ENCODE measurements at places on chromosomes 7 and 10. TPM values are rescaled to one million over a fixed set of nuclear protein-coding genes. Genes with fewer than 3 reads are reported as not detected.
A peak's percentile ranks its signal among the peaks of the same experiment; 100 is the strongest.

GRCh38 chr10:92542458-92542857 is 31.4 kb downstream of the IDE start:
- DNase-seq: no peak

- no peak for DNase-seq
These were observed 733.0 kb downstream of the TNS3 start for GRCh38 chr7:46848944-46849343.

DNA sequence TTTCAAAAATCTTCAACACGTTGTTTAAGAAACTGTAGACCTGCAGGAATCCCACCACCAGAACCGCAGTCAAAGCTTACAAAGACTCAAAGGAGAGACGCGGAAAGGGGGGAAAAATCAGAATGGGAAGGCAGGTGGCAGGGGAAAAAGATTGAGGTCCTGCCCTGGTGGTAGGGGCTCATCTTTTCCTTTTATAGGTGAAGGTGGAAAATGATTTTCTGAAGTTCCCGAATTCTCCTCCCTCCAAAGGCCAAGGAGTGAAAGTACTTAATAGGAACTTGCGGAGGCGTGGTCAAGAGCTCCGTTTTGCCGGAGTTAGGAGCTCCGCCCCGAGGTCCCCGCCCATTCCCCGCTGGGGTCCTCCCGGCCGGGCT is 724 bp downstream of the BBIP1 start:
- peak; percentile 66 for DNase-seq

- no peak for DNase-seq
These were observed 18.7 kb upstream of the ZNF488 start for GRCh38 chr10:47402641-47403301.

- no peak for DNase-seq
These were observed 223.9 kb downstream of the C7orf25 start for GRCh38 chr7:42688056-42688371.

The MLLT10 gene
- 35.9 TPM for total RNA-seq

The SGCE gene
- 69.7 TPM for total RNA-seq

The HECW1 gene
- total RNA-seq: 41.6 TPM

DNA sequence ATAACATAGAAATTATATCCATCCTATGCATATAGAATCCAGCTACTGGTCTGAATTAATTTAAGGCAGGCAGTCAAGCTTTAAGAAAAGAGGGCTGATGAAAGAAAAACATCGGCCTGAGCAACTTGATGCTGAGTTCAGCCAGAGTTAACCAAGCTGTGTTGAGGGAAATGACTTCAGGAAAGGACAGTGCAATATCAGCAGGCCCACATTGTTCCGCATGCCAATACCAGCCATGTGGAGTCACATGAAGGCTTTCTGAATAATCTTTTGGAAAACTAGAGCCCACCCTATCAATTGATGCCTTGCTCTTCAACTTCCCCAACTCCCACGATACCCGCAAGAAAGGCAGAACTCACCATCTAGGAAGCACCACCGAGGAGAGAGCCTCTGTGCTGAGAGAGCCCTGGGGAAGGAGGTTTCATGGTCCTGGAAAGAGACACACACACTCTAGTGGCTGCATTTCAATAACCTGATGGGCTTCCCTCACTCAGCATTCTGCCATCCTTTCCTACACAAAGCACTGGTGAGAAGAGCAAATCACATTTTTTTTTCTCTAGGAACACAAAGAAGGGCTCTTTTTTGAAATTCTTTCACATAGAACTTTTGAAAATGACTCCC is 125.8 kb upstream of the PTN start:
- no peak for DNase-seq

DNA sequence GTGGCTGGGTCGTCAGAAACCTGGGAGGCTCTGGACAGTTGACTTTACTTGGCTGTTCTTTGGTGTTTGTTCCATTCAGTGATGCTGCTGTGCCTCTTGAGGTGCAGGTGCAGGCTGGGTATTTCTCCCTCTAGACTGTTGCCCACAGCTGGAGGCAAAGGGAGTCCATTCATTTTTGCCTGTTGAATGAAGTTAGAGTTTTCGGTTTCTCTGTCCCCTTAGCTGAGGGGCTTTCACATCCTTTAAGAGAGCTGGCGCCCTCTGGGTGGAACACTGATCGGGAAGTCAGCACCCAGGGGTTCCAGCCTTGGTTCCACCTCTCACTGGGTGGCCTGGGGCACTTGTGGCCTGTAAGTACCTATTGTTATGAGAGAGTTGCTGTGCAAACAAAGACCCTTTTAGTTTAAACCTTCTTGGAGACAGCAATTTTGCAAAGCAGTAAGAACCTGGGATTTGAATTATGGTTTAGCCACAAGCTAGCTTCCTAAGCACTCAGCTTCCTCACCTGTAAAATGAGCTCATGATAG is 67.2 kb downstream of the GRK5 start:
- DNase-seq: no peak

DNA sequence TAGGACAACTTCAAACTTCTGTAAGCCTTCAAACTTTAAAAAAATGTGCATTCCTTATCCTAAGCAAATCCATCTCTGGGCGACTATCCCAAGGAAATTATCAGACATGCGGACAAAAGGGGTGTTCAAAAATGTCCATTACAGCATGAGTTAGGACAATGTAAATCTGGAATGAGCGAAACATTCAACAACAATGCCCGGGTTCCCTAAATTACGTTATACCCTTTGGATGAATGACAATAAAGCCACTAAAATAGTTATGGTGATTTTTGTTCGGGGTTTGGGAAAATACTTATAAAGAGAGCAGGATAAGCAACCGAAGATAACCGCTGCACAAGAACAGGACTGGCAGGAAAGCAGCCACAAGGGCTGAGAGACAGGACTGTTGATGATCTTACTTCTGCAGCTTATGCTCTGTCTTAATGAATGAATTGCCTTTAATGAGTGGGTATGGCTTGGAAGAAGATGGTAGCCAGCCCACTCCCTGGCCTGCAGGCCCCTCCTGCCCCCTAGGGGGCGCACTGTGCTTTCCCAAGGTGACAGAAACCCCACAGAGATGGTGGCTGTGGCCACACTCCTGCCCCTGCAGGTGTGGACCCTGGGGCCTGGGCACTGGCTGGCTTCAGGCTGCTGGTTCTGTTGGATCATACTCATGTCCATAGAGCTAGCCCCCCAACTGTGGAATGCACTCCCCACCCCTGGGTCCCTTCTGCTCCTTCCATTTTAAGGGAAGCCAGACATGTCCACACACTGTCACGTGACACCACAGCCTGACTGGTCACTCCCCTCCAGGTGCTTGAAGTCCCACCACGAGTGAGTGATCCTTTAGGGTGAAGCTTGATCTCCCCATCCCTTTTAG is 45.0 kb downstream of the ZCCHC24 start:
- DNase-seq: no peak

The CPEB3 gene
- 21.2 TPM for total RNA-seq

- DNase-seq: no peak
These were observed 148.8 kb upstream of the NPY start for GRCh38 chr7:24135003-24135817.

The GSTO2 gene
- 2.4 TPM for total RNA-seq

The TRPV6 gene
- total RNA-seq: under 0.01 TPM

- no peak for DNase-seq
These were observed 939 bp upstream of the VAX1 start for GRCh38 chr10:117138838-117139580.

DNA sequence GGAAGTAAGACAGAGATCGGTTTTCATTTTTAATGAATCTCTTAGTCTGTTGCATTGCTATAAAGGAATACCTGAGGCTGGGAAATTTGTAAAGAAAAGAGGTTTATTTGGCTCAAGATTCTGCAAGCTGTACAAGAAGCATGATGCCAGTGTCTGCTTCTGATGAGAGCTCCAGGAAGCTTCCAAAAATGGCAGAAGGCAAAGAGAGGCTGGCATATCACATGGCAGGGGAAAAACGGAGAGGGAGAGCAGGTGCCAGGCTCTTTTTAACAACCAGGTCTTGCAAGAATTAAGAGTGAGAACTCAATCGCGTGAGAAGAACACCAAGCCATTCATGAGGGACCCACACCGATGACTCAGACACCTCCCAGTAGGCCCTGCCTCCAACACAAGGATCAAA is 125.0 kb upstream of the THSD7A start:
- DNase-seq: no peak

DNA sequence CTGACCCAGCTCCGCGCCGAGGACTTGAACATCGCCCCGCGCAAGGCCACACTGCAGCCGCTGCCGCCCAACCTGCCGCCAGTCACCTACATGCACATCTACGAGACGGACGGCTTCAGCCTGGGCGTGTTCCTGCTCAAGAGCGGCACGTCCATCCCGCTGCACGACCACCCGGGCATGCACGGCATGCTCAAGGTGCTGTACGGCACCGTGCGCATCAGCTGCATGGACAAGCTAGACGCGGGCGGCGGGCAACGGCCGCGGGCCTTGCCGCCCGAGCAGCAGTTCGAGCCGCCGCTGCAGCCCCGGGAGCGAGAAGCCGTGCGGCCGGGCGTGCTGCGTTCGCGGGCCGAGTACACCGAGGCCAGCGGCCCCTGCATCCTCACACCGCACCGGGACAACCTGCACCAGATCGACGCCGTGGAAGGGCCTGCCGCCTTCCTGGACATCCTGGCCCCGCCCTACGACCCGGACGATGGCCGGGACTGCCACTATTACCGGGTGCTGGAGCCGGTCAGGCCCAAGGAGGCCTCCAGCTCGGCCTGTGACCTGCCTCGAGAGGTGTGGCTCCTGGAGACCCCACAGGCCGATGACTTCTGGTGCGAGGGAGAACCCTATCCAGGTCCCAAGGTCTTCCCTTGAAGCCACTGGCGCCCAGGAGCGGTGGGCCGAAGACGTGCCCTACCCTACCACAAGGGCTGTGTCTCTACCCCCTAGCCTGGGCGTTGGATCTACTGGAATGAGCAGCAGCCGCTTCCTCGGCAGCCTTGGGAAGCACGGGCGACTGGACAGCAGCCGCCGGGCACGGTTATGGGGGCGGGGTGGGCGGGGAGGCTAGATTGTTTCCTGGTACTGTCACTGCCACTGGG is 945 bp downstream of the ADO start:
- DNase-seq: peak; percentile 25

- no peak for DNase-seq
These were observed 24.7 kb downstream of the RRP12 start for GRCh38 chr10:97376413-97376812.

DNA sequence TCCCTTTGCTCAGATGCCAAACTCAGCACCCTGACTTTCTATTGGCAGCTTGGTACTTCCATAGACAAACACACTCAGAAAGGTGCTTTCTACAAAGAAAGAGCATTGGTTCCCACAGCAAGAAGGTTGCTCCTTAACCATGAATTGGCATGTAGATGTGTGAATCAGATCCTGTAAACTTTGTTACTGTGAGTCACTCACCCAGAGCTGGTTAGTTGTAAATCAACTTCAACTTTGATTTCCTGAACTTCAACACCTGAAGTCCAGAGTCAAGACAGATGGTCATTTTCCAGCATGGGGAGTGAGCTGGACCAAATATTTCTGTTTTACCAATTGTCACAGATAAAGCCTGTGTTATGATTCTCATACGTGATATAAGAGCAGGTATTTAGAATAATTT is 797.2 kb downstream of the TNS3 start:
- no peak for DNase-seq

DNA sequence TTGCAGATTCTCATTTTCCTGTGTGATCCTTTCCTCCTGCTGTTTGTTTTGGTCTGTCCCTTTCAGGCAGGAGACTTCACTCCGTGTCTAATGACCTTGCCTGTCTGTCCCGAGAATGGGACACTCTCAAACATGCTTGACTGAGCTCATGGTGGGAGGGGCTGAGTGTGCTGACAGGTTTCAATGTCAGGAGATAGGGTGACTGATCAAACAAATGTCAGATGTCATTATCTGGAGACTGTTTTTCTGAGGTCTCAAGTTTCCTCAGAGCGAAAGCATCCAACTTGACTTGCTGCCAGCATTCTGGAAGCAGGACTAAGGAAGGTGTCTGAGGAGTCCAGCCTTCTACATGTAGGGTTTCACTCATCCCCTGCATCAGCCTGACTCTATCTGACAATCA is 228.8 kb upstream of the KIAA1217 start:
- DNase-seq: no peak

GRCh38 chr10:87864496-87865059 is 1.2 kb downstream of the PTEN start:
- DNase-seq: no peak

The SLC39A12 gene
- 4.5 TPM for total RNA-seq

GRCh38 chr7:138032186-138032585 is 30.3 kb upstream of the CREB3L2 start:
- no peak for DNase-seq

The VTI1A gene
- total RNA-seq: 48.1 TPM

The FASTK gene
- total RNA-seq: 32.6 TPM

The TAS2R5 gene
- 0.82 TPM for total RNA-seq

- no peak for DNase-seq
These were observed 30.3 kb downstream of the GSTO2 start for GRCh38 chr10:104299031-104299904.

- DNase-seq: no peak
These were observed 205.9 kb downstream of the MBL2 start for GRCh38 chr10:52566471-52567246.
